T-cell (primary cell): ENCODE measurements at places on chromosomes 1 and 21.

DNA sequence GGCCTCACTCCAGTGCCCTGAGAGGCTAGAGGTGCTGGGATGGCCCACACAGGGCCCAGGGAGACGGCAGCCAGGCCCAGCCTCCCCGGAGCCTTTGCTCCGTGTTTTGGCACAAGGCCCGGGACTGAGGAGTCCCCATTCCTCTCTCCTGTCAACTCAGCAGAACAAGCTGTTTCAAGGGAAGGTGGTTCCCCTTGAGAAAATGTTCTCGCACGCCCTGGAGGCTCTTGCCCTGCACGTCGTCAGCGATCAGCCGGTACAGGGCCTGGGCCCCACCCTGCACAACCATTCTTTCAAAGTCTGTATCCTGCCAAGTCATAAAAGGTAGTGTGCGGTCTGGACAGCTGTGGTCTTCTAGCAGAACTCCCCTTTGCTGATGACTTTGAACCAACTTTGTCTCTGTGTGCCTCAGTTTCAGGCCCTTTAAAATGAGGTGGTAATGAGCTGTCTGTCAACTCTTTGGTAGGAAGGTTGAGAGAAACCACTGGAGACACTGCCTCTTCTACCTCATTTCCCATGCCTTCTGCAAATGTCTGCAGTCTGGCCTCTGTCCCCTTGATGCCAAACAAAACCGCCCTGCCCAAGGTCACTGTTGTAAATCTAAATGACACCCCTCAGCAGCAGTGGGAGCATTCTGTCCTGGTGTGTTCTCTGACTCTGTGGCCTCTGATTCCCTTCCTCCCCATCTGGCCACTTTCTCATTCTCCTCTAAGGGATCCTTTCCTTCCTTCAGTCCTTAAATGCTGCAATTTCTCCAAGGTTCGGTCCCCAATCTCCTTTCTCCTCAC lies 138.6 kb upstream of the JUN start:
- peak; percentile 58 for DNase-seq

- no peak for DNase-seq
These were observed 27.4 kb downstream of the MRPS6 start for GRCh38 chr21:34100790-34101189.

DNA sequence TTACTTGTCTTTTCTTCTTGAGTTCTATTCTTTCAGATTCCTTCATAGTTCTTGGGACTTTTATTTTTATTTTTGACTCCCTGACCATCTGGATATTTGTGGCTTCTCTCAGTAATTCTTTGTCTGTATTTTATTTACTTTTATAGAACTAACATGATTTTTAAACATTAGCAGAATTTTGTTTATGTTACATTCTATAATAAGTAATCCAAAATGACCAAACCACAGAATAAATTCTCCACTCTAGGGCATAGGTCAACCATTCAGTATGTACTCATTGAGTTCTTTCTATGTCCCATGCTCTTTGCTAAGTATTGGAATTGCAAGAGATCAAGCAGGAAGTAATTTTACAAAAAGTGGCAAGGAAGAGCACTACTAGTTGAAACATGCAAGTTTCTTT lies 969.0 kb downstream of the TTLL7 start:
- DNase-seq, result no peak

DNA sequence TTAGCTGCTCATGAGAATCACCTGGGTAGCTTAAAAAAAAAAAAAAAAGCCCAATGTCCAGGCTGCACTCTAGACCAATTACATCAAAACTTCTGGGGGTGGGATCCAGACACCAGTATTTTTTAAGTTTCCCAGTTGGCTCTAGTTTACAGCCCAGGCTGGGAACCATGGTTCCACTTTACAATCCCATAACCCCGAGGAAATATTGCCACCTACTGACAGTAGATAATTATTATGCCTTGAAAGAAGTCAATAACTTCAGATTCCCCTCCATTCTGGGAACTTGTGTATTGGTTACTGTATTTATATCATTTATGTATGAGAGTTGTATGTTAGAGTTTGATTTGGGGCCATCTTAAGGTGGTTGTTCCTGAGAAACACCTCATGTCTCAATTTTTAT lies 100.2 kb downstream of the SPATA46 start:
- DNase-seq, result no peak

- no peak for DNase-seq
These were observed 21.0 kb upstream of the PADI2 start for GRCh38 chr1:17140279-17140678.

DNA sequence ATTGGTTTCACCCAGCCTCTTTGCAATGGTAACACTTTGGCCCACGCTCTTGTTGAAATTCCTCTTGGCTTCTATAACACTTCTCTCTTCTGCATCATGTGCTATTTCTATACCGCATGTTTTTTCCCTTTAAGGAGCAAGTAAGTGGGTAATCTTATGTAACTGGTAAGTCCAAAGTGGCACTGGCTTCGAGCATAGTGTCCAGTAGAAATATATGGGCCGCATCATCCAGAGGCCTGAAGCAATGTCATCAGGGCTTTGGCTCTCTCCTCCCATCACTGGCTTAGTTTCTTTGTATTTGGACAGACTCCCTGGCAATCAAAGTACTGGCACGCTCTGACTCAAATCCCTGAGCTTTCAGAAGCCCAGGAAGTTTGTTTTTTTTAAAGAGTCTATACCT lies 17.5 kb downstream of the CHML start:
- no peak for DNase-seq

DNA sequence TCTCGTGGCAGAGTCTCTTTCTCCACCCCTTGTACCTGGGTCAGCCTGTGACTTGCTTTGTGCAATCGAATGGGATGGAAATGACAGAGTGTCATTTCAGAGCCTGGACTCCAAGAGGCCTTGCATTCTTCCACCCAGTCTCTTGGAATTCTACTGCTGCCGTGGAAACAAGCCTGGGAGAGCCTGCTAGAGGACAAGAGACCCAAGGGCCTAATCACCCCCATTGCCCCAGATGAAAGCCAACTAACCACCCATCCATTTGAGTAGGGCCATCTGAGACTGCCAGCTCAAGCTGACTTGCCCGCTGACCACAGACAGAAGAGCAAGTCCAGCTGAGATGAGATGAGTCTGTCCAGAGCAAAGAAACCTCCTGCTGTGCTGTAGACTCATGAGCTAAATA lies 201.6 kb downstream of the PTPRU start:
- DNase-seq, result no peak

DNA sequence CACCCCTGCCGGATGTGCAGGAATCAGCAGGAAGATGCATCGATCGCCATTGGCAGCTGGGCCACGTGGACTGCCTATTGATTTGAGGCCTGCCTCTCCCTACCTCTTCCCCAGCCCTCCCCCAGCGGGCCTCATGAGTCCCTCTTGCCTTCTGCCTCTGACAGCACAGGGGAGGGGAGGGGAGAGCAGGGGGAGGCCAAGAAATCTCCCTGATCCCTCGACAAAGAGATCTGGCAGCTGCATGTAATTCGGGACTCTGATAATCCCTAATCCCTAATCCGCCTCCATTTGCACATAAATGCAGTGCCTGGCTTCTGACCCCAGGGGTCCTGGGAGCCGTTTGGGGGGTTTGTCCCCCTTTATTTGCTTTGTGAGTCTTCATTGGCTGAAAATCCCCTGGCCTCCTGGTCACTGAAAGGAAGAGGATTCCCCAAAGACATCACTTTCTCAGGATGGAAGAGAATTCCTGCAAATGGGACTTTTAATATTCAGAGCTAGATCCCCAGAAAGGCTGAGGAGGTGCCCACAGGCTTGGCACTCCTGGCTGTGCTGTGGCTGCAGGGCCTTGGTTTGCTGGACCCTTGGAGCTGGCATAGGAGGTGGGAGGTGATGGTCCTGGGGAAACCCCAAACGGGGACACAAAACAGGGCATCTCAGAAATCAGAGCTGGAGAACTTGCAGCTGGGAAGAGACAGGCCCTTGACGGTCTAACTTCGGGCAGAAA lies 239.4 kb upstream of the POU3F1 start:
- DNase-seq, result no peak

GRCh38 chr1:201906336-201906735 lies 17.6 kb downstream of the SHISA4 start:
- no peak for DNase-seq

DNA sequence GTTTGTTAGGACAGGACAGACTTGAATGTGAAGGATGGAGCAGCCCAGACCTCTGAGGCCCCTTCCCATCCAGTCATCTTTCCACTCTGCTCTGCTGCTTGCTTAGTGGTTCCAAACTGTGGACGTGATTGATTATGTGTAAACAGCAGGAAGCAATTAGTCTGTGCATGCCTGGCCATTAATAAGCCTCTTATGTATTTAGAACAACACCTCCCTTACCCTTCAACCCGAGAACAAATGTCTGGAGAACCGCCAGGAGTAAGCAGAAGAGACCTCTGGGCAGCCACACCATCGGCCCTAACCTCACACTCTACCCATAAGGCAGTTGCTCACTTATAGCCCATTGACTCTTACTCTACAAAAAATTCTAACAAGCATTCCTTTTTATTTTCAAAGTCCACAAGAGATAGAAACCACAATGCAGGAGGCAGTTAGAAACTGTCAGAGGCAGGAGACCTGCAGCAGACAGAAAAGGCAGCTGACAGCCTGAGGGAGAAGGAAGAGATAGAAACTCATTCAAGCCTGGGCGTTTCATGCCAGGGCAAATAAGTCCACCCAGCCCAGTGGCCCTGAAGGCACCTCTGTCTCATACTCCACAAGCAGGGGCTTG lies 5.8 kb upstream of the EPHA8 start:
- DNase-seq, result no peak

DNA sequence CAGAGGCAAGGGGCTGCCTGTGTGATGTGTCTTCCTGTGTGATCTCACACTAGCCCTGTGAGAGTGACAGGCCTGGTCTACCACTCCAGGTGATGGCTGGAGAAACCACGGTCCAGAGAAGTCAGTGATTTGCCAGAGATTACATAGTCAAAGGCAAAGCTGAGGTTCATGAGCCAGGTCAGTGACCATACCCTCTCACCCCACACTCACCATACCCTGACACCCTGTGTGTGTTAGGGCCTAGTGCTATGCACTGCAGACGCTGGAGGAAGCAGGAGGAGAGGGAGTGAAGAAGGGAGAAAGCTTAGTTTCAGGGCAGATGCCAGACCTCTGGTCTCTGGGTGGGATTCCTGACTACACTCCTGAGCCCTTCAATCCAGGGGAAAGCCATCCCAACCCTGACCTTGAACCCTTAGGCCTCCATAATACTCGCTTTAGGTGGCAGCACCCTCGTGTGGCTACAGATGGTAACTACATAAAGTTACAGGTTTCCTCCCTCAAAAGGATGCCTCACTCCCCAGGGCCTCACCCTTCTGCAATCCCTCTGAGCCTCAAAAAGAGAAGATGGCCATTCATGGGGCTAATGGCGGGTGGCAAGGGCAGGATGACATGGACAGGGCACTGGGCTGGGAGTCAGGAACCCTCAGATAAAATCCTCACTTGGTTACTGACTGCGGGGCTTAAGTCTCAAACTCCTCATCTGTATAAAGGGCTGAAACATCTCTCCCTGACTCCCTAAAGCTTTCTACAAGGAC lies 20.8 kb upstream of the SDC3 start:
- peak; percentile 41 for DNase-seq

GRCh38 chr1:214021321-214021720 lies 33.5 kb downstream of the PROX1 start:
- DNase-seq, result no peak

GRCh38 chr1:219177363-219177762 lies 3.7 kb downstream of the LYPLAL1 start:
- no peak for DNase-seq

- no peak for DNase-seq
These were observed 265.7 kb upstream of the C1orf174 start for GRCh38 chr1:4165686-4166300.

DNA sequence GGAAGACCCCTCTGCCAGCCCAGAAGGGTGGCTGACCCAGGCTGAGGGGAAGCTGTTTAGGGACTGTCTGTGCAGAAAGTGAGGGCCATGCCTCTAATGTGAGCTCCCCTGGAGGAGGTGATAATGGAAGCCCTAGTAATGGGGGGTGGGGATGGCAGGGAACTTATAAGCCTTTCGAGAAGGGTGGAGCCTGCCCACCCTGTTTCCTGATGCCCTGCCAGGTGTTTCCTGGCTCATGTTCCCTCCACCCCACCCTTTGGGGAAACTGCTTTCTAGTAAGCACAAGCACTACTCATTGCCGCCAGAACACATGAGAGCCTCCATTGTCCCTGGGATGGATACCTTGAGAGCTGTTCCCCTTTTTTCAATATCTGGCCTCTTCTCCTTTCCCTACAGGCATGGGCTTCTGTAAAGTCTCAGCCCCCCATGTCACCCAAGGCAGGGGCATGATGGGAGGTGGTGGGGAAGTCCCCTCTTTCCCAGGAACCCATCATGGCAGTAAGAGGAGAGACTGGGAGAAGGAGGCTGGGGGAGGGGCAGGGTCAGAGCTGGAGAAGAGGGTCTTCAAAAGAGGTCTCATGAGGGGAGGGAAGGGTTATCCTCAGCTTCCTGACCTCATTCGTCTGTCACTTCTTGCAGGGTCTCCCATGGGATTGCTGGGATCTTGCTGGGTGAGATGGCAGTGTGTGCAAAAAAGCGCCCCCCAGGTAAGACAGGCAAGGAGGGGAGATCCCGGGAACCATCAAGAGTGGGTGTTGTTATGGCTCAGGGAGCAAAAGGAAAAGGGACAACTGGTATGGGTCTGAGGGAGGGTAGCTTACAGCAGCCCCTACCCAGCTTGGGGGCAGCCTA lies 2.4 kb downstream of the ATP8B2 start:
- DNase-seq, result no peak

- DNase-seq, result no peak
These were observed 613.3 kb downstream of the AJAP1 start for GRCh38 chr1:5267603-5268235.

DNA sequence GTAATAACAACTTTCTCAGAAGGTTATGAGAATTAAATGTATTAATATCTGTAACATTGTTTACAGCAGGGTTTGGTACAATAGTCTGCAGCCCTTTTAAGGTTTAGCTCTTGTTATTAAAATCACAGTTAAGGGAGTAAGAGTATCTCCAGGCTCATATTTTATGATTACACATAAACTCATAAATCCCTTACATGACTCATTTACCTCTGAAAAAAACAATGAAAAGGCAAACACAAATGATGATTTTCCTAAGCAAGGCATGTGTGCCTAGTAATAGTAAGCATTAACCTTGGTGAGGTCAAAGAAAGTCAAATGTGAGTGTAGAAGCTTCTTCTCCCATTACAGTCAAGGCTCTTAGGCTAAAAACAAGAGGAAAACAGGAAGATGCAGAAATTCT lies 84.5 kb upstream of the ADGRL4 start:
- no peak for DNase-seq

GRCh38 chr1:210302501-210302900 lies 26.2 kb upstream of the HHAT start:
- no peak for DNase-seq

GRCh38 chr1:218521414-218522169 lies 176.5 kb downstream of the TGFB2 start:
- no peak for DNase-seq

GRCh38 chr1:18731148-18731547 lies 100.5 kb downstream of the PAX7 start:
- DNase-seq, result no peak

GRCh38 chr1:213425376-213426030 lies 374.5 kb downstream of the RPS6KC1 start:
- DNase-seq, result no peak

DNA sequence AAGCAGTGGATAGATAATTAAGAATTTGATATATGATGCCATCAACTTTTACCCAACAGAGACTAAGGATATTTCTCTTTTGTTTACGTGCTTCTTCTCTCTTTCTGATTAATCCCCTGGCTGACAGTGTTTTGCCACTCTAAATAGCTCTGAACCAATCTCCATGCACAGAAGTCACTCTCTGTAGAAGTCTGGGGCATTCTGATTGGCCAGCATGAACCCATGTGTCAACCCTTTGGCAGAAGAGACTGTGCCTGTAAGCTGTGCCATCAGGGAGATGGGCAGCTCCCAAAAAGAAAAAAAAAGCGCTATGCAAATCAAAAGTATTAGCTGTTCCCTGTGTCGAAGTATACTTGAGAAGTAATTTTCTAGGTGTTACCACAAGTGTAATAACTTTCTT lies 34.1 kb upstream of the NRIP1 start:
- no peak for DNase-seq
